ENCODE measurements at places on chromosomes 2 and 18.

- DNase-seq: no peak
Measured at GRCh38 chr18:69401226-69401971, 711 bp downstream of the DOK6 start.

DNA sequence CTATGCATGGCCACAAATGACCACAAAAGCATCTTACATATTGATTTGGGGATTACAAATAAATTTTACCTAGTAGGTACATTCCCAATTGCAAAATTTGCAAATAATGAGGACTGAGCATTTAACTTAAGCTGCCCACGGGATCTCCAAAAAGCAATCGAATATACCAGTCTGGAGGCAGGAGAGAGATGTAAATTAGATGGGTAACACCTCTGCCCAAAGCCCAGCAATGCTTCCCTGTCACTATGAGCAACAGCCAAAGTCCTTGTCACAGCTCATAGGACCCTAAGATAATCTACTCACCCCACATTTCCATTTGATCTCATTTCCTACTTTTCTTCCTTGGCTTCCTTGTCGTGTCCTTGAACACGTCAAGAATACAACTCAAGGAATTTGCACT, 172.2 kb downstream of the SUCLG1 start:
- DNase-seq: no peak

GRCh38 chr2:96146153-96146880, 1.1 kb upstream of the DUSP2 start:
- peak; percentile 66 for DNase-seq

DNA sequence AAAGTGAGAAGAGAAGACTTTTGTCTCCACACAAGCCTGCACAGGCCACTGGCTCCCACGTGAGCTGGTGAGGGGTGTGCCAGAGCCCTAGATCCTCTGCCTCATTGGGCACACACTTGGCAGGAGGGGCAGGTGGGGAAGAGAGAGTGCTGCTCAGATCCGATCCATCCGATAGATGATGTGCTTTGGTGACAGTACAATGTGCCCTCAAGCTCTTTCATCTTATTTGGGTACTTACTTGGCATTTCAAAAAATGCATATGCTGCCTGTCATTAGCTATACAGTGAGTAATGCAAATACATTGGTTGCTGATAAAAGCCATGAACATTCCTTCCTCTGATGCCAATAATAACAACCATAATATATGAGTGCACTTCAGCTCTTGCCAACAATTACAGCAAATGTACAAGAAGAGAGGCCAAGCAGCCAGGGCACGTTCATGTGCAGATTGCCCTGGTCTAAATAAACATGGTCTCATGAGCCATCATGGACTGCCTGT, 255.3 kb downstream of the VAPA start:
- no peak for DNase-seq

GRCh38 chr2:157810037-157810436, 66.1 kb downstream of the ACVR1 start:
- no peak for DNase-seq

- no peak for DNase-seq
Measured at GRCh38 chr2:45929674-45930395, 278.4 kb downstream of the PRKCE start.

DNA sequence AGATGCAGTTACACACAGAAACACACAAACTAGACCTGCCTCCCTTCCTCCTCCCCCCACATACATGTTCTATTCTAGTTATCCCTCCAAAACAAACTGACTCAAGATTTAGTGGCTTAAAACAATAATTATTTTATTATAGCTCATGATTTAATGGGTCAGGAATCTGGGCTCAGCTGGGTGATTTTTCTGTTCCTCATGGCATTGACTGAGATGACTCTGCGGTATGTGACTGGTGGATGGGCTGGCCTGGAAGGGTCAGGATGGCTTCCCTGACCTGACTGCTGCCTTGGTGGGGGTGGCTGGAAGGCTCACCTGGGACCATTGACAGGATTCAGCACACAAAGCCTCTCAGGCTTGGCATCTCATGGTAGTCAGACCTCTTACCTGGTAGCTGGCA, 33.7 kb upstream of the NTSR2 start:
- no peak for DNase-seq

DNA sequence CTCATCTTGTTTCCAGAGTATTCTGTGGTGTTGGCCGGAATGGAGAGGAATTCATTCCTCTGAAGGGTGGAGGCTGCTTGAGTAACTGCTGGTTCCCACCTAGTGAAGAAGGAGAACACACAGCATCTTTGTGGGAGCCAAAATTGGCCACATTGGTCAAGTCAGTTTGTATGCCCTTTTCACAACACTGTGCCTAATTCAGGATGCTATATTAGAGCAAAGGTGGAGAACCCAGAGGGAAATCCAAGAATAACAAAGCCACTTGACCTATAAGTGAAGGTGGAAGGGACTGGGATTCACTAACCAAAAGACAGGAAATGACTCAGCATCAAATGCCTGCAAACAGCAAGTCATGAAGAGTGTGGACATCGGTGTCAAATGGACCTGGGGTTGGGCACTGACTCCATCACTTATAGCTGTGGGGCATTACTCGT, 27.3 kb upstream of the MLPH start:
- no peak for DNase-seq

DNA sequence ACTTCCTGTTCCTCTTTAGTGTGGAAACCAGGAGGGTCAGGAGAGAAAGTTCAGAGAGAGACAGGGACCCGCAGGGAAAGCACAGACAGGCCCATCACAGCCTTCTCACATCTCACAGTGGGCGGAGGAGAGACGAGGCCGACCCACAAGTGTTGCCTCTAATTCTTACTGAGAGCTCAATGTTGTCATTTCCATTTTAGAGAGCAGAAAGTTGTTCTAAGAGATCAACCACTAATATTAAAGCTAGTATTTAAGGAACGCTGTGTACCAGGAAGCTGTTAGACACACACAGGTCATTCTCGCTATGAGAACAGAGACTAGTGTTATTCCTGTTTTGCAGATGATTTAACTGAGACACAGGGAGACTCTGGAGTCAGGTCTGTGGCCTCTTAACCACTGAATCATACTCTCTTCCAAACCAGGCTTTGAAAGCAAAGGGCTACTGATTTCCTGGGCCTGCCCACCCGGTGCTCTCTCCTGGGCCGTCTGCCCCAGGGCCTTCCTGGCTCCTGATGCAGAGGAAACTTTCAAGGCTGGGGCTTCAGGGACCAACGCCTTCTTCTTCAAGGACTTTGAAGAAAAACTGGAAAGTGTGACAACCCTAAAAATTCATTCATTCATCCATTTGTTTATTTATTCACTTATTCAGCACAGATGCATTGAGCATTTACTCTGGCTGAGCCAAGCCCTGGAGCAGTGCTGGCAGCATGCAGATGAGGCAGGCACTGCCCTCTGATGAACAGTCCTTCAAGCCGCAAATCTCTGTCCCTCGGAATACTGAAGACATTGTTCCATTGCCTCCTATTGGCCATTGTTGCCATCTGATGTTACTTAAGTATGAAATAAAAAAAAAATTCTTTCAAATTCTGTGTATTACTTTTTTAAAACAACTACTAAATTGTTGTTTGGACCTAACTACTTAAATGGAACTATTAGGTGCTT, 37.2 kb upstream of the BIN1 start:
- no peak for DNase-seq

GRCh38 chr2:120257522-120257921, 4.9 kb downstream of the RALB start:
- no peak for DNase-seq

DNA sequence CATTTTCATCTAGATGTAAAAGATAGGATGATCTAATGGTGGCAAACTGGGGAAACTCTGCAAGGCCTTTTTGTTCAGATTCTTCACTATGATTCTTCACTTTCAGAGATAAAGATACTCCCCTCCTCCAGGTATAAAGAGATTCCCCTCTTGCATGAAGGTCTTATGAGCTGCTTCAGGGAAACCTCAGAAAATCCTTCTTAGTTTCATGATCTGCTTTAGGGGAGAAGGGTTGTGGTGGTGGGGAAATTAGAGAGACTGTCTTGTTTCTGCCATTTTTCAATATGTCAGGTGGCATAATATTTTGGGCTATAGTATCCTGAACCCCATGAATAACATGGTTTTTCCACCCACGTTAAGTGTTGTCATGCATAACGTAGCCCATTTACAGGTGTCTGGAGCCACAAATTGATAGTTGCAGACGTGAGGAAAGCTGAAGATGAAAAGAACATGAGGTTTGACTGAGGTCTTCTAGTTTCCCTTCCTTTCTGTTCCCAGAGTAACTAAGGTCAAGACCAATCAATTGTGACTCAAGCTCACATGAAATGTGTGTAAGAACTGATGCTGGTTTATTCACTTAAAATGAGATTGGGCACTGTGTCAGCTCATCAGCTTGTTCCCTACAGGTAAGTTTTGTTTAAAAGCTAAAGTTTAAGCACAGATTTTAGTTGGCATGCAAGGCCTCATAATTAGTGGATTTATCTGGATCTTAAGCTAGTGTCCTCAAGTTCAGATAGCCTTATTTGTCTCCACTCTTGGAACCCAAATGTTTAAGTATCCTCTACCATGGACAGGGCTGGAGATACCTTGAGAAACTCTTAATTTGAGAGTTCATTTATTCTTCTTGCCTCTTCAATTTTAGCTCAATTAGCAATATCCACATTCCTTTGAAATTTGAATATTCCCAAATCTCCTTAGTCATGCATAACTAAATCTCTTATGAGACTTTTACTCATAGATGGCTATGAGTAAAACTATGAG, 304.5 kb upstream of the FANCL start:
- DNase-seq: no peak

DNA sequence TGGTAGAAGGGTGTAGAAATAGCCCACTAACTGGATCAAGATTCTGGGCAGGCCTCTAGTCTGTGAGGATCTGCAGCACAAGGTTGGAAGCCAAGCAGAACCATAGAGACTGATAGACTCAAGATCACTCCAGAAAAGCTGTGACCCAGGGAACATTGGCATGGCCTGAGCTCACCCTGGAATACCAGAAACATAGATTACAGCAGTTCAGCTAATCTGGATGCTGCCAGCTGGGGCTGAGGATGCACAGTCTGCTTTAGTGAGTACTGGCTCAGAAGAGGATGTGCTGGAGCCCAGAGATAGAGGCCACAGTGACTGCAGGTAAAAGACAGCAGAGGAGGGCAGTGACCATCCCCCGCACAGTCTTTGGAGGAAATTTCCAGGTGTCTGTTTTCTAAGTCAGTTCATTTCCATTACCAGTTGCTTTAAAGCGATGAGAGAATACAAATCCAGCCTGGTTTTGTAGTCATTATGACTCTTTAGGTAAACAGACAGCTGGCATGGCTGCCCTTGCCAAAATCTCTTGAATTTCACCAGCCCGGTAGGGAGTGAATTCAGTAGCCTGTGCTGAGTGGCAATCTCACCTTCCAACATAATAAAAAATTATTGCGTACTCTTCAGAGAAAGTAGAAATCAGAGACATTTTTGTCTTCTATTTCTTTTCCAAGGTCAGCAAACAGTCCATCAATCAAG, 119.2 kb downstream of the ANTXR1 start:
- no peak for DNase-seq

DNA sequence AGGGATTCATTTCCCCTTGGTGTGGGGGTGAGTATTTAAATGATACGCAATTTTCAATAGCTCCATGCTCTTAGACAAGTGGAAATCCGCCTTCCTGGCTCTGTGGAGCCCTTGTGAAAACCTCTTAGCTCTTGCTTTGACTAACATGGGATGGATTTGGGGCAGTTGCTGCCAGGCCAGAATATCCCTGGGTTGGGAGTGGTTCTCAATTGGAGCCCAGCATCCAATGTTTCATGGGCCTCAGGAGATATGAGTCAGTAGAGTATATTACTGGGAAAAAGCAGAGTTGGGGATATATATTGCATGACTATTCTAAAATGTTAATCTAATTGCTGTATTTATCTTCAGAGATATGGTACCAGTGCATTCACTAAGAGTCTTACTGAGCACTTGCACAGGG, 104.4 kb upstream of the IL1R2 start:
- DNase-seq: no peak

- DNase-seq: no peak
Measured at GRCh38 chr18:59672235-59672711, 24.9 kb downstream of the CCBE1 start.

DNA sequence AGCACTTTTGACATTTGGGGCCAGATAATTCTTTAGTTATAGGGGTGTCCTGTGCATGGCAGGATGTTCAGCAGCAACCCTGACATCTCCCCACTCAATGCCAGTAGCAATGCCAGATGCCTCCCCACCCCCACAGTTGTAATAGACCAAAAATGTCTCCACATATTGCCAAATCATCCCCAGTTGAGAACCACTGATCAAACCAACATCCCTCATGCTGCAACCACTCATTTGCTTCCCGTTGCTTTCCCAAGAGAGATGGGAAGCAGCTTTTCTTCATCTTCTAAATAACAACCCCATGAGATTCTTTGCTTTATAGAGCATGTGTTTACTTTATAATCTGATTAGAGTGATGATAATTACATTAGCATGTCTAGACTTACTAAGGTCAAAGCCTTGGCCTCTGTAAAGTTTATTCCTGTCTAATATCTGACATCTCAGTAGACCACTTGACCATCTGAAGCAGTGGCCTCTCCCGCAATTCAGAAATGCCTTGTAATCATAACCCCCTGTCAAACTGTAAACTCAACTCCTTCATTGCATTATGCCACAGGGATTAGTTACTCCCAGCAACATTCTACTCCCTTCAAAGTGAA, 28.7 kb upstream of the C1D start:
- no peak for DNase-seq

DNA sequence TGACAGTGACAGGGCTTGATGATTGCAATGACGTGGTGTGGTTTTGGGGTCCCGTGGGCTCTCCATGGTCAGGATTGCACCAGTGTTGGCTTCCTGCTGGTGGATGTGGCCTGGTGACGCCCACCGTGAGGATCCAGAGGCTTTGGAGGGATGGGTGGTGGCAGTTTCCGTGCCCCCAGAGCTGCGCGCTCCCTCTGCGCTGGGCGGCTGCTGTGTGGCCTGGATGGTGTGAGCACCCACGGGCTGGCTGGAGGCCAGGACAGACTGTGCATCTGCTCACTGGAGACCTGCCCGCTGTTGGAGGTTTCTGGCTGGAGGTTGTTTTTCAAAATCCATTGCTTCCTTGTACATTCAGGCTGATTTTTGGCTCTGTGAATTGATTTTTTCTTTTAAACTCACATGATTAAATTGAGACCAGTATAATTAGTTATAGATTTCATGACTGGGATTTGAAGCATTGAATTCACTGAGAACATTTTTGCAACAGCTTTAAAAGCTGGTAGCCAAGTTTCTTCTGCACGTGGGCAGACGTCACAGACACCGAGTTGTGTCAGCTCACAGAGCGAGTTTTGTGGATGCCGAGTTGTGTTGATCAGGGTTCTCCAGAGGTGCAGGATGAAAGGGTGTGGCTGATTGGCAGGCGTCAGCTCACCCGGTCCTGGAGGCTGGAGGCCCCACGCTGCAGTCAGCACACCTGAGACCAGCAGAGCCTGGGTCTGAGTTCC, 72.7 kb downstream of the KCNG2 start:
- no peak for DNase-seq

- DNase-seq: no peak
Measured at GRCh38 chr18:9455718-9456511, 19.4 kb upstream of the RALBP1 start.

GRCh38 chr2:61178603-61179545, 16.9 kb downstream of the C2orf74 start:
- no peak for DNase-seq

Data from stimulated activated CD4-positive, alpha-beta T cell treated with anti-CD3 and anti-CD28 coated beads, Interleukin-1b, Interleukin-23, amount 100 ng/mL, for 1 hour (primary cell).